ENCODE measurements at places on chromosomes 6 and 20.

- no peak for DNase-seq
Measured at GRCh38 chr6:111494951-111495635, 12.1 kb upstream of the REV3L start.

- DNase-seq, result no peak
Measured at GRCh38 chr6:14910692-14911547, 334.9 kb upstream of the JARID2 start.

DNA sequence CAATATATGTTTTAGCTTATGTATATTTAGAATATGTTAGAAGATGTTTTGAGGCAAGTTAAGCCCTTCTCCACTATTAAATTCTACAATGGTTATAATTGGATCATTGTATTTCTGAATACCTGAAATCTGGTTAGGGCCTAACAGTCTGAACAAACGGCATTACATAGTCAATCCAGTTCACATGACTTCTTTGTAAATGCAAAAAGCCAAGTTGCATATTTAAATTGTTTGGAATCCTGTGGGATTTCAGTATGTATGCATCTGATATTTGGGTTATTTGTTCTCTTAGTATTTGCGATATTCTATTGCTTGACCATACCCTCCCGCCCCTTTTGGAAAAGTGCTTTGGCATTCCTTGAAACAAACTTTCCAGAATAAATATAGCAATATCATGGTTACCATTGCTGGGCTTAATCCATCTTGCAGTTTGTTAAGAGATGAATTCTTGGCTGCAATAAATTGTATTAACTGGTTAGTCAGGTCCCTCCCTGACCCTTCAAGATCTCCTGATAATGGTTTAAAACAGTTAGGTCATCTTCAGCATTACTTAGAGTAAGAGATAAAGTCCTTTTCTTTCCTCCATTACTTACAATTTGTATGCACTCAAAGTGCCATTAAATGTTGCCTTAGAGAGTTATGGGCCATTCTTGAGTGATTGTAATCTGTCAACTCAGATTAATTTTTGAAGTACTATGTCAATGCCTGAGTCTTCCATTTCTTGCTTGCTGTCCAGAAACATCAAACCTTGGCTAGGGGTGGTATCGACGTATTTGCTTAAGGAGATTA lies 36.5 kb downstream of the LRRC1 start:
- no peak for DNase-seq

DNA sequence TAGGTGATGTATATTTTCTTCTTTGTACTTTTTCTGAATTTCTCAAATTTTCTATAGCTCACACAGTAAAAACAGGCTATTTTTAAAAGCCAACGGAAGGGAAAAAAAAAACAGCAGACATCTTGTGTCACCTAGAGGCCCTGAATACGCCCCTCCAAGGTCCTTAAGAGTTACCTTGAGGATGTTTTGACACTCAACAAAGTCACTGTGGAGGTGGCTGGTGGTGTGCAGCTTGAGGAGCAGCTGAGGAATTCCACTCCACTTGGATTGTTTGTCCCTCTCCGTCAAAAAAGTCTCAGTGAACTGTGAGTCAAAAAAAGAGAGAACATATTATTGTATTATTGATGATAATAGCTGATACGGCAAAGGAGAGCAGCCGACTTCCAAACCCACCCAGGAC lies 14.7 kb downstream of the TRPC4AP start:
- no peak for DNase-seq

- DNase-seq, result no peak
Measured at GRCh38 chr20:46028110-46028509, 905 bp upstream of the SLC12A5 start.

DNA sequence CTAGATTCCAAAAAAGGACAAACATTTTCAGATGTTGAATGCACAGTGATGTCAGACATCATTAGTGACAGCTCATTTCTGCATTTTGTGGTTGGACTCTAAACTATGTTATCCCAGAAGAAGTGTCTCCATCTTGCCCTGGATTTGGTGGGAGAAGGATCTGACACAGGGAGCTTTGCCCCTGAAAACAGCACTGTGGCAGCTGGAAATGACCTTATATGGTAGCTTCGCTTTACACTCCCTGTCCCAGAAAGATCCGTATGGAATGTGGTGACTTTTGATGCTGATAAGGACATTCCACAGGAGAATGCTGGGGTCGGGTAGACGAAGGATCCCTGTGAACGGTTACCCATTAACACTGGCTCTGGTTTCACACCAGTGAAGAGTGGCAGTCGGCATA lies 87.2 kb upstream of the EDN1 start:
- DNase-seq, result no peak

GRCh38 chr20:19566226-19566945 lies 191.7 kb upstream of the RIN2 start:
- no peak for DNase-seq

GRCh38 chr6:146357578-146358430 lies 185.8 kb upstream of the RAB32 start:
- no peak for DNase-seq

- DNase-seq, result no peak
Measured at GRCh38 chr20:20230741-20231140, 137.2 kb upstream of the INSM1 start.

- no peak for DNase-seq
Measured at GRCh38 chr20:17990278-17990972, 21.6 kb downstream of the MGME1 start.

GRCh38 chr6:47595785-47596184 lies 102.6 kb upstream of the ADGRF4 start:
- DNase-seq, result no peak

DNA sequence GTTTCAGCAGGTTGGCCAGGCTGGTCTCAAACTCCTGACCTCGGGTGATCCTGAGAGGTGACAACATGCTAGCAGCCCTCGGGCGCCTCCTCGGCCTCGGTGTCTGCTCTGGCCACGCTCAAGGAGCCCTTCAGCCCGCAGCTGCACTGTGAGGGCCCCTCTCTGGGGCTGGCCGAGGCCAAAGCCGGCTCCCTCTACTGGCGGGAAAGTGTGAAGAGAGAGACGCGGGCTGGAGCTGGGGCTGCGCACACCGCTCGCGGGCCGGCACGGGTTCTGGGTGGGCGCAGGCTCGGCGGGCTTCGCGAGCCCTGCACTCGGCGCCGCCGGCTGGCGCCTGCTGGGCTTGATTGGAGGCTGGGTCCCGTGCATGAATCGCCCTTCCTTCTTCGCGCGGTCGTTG lies 80.8 kb upstream of the RBM24 start:
- DNase-seq, result no peak

- no peak for DNase-seq
Measured at GRCh38 chr6:29641430-29642148, 8.6 kb upstream of the GABBR1 start.

GRCh38 chr6:43795421-43795820 lies 25.4 kb downstream of the VEGFA start:
- no peak for DNase-seq

GRCh38 chr6:11296449-11297375 lies 64.2 kb upstream of the NEDD9 start:
- no peak for DNase-seq

DNA sequence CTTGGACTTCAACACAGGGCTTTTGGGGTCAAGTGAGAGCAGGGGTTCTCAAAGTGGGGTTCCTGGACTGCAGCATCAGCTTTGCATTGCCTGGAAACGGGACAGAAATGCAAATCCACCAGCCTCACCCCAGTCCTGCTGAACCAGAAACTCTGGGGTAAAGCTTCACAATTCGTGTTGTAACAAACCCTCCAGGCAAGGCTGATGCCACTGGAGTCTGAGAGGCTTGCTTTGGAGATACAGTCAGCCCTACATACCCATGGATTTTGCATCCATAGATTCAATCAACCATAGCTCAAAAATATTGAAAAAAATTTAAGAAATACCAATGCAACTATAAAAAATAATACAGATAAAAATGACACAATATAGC lies 160.4 kb upstream of the ECI2 start:
- DNase-seq, result no peak

- no peak for DNase-seq
Measured at GRCh38 chr6:155604991-155605390, 149.4 kb upstream of the NOX3 start.

- peak; percentile 25 for DNase-seq
Measured at GRCh38 chr6:29631860-29632731, 887 bp downstream of the GABBR1 start.

DNA sequence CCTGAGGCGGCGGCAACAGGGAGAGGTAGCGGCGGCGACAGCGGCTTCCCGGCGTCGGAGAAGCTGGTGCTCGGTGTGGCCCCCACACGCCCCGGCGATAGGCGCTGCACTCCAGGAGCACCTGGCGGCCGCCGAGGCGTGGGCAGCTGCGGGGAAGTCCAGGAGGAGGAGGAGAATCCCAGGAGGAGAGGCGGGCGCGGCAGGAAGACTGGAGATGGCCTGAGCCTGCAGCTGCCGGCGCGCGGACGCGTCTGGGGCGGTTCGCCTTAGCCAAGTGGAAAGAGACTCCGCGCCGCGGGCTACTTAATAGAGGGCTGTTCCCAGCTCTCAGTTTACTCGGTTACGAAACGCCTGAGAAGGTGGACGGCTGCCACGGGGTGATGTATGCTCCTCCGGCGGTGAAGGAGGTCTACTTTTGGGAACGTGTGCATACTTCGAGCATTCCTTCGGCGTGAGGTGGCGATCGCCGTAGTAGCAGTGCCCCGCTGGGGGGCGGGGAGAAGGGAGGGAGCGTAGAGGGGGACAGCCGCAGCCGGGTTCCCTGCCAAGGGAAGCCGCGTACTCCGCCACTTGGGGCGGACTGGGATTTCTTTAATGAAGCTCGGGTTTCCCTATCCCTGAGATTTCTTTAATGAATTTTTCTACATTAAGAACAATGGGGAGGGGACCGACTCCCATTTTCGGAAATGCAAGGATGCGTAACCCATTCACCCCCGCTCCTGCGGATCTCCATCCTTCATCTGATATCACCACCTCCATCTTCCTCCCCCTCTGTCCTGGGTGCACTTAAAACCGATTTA lies at the start of gene COL12A1:
COL12A1 (minus strand) TSS at position 278 of the 800 bp plus-strand sequence. CDS start 3,261 bp downstream, outside the sequence.
- DNase-seq, result no peak

DNA sequence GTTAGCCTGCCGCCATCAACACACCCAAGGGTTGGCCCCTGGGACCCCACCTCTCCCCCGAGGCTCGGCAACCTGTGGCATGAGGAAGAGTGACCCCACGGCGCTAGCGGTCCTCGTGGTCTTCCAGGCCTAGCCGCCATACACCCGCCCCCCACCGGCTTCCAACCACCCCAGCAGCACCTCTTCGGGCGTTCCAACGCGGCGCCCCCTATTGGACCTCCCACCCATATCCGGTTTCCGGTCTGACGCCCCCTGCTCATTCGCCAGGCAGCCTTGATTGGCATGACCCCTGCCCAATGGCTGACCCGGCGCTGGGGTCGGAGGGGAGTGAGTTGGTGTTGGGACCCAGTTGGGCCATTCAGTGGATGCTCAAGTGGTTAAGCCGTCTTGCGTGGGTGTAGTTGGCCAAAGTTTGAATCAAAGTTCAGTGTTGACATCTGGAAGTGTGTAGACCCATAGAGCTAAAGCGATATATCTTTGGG lies at the start of gene GNAS-AS1:
GNAS-AS1 (minus strand) TSS at position 210 of the 482 bp plus-strand sequence.
- peak; percentile 67 for DNase-seq

GRCh38 chr6:37576336-37576737 lies 76.6 kb upstream of the CCDC167 start:
- DNase-seq, result no peak

GRCh38 chr20:50810063-50810462 lies 15.2 kb downstream of the BCAS4 start:
- no peak for DNase-seq

- no peak for DNase-seq
Measured at GRCh38 chr20:44489931-44490330, 14.3 kb downstream of the TTPAL start.

- no peak for DNase-seq
Measured at GRCh38 chr20:63119121-63119962, 96.6 kb downstream of the YTHDF1 start.

GRCh38 chr6:128659878-128660622 lies 139.7 kb upstream of the PTPRK start:
- no peak for DNase-seq

DNA sequence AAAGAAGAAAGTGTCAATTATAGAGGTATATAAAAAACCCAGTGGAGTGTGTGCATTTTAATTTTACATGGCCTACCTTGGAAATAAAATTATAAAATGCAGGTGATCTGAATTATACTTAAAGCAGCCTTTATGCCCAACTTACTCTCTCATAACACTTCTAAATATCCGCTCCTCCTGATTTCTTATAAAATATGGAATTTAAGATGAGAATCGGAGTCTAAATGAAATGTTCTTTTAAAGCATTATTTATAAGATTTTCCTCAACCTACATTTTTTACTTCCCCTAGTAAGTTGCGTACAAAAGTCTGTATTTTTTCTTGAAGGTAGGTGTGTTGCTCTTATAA lies 3.5 kb downstream of the CITED2 start:
- DNase-seq, result no peak

DNA sequence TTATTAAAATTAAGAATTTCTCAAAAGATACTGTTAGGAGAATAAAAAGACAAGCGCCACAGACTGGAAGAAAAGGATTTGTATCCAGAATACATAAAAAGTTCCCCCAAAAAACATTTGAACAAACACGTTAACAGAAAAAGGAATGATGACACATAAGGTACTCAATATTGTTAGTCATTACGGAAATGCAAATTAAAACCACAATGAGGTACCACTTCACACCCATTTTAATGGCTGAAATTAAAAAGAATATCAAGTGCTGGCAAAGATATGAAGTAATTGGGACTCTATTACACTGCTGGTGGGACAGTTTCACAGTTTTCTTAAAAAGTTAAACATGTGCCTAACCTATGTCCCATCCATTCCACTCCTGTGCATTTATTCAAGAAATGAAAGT lies 51.4 kb downstream of the HECA start:
- DNase-seq, result no peak

- no peak for DNase-seq
Measured at GRCh38 chr6:123169774-123170095, 173.7 kb downstream of the CLVS2 start.

DNA sequence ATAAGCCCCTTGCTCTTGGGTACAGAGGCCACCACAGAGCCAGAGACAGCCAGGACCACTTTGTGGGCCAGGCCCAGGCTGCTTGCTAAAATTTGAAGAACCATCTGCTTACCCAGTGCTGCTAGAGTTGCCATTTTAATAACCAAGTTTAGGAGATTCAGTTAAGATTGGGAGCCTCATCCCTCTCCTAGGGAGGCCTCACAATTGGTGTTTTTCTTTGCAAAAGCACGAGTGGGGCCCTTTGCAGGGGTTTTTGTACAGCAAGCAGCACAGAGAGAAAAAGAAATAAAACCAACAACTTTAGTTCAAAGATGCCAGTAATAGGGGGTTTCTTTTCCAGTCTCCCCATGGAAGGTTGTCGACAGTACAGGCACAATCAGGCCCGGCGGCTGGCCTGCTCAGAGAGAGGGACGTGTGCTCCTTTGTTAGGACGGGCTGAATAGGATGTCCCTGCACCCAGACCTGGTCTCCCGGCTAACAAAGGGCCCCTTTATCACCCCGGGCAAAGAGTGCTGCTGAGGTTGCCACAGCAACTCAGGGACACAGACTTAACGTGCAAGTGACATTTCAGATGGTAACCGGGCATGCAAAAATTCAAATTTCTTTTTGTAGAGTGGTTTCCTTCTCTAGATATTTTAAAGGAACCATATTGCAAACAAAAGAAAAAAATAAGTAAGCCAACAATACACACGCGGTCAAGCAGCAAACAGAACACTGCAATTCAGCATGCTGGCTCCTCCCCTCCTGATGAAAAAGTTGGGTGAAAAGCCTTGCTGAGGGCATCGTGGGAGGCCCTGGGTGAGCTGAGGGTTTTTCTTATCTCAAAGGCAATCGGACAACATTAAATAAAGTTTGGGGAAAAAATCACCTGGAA lies 10.5 kb upstream of the TOX2 start:
- no peak for DNase-seq

All from activated CD4-positive, alpha-beta T cell treated with anti-CD3 and anti-CD28 coated beads for 24 hours (primary cell).